Fibroblast of upper back skin (primary cell): ENCODE measurements at places on chromosomes 1 and 21.
A peak's percentile ranks its signal among the peaks of the same experiment; 100 is the strongest.

DNA sequence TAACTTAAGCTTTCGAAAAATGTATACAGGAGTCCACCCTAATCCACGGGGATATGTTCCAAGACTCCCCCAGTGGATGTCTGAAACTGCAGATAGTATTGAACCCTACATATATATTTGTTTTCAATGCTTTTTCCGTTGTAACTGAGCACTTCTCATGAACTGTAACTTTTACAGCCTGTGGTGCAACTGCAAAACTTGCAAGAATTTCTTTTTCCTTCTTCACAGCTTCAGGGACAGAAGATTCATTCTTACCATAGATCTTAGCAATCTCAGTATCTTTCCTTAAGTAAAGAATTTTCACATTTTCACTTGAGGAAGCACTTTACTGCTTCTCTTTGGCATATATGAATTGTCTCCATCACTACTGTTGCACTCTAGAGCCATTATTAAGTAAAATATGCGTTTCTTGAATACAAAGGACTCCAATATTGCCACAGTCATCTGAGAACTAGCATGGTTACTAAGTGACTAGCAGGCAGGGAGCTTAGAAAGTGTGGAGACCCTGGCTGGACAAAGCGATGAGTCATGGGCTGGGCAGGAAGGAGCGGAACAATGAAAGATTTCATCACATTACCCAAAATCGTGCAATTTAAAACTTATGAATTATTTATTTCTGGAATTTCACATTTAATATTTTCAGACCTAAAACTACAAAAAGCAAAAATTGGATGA, 14.1 kb downstream of the DPYD start:
- peak; percentile 89 for DNase-seq

DNA sequence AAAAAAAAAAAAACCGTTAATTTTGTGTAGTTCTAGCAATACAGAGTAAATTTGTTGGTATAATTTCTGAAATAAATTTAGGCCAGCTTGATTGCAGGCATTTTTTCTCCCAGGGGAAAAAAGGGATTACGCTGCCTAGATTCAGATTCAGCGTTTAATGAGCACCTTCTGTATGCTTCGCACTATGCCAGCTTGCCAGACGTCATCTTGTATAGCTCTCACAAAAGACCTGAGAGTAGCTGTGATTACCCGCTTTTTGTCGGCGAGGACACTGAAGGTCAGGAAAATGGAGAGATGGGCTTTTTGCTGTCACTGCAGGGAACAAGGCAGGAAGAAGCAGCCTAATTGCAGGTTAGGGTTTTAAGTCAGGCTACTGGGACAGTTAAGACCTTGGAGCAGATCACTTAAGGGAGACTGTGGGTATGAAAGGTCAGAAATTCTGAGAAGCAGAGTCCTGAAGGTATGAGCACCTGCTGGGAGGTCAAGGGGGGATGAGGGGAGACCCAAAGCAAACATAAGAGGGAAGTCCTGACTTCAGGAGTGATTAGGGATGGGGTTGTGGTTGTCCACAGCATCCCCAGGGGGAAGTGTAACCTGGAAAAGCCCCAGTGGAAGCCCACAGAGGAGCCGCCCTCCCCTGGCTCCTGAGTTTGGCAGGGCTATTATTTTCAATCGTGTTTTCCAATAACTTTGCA, 39.0 kb downstream of the TMCC2 start:
- no peak for DNase-seq

DNA sequence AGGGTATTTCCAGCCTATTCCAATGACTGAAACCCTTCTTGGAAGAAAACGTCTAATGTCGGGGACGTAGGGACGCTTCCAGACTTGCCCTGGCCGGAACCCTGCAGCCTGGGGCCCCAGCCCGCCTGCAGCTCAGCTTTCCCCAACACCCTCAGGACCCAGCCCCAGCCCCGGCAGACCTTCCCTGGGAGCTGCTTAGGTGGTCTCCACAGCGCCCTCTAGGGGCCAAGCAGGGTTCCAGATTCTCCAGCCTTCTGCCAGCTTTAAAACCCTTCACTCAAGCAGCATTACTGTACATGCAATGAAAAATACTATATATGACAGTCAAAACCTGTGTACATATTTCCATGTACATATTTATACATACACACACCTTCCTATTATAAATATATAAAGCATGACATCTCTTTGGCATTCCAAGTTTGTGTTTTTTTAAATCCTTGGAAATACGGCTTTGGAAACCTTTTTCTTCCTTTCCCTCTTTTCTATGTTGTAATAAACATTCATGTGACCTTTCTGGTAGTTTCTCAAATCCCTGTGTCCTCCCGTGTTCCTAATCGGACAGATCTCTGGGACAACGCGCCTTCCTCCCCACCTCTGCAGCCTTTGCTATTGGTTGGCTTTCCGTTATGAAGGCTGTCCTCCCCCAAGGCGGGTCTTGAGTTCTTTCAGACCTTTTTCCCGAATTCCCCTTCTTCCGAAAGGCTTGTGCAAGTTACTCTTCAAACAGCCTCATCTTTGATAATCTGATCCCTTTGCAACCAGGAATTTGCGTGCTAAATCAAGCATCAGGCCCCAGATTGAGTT, 60.3 kb downstream of the STUM start:
- peak; percentile 52 for DNase-seq

GRCh38 chr1:209837671-209838070, 9.9 kb downstream of the UTP25 start:
- DNase-seq = no peak

- DNase-seq = no peak
Observed at GRCh38 chr1:61300899-61301298, 218.5 kb downstream of the NFIA start.
